ENCODE measurements at places on chromosomes 11 and 22.

DNA sequence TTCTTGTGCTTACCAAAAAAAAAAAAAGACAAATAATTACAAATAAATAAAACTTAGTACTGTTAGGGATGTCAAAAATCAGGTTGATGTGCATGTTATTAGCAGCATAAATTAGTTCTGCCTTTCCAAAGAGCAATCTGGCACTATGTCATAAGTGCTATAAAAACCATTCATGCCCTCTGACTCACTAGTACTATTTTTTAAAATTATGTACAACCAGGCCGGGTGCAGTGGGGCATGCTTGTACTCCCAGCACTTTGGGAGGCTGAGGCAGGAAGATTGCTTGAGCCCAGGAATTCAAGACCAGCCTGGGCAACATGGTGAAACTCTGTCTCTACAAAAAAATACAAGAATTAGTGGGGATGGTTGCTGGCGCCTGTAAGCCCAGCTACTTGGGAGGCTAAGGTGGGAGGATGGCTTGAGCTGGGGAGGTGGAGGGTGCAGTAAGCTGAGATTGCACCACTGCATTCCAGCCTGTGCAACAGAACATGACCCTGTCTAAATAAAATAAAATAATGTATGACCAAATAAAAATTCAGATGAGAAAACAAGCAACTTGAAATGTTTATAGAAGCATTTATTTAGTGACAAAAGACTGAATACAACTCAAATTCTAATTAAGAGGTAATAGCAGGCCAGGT lies 25.3 kb downstream of the UEVLD start:
- no peak for DNase-seq

- DNase-seq: no peak
Measured at GRCh38 chr11:131909426-131910177, 539.2 kb downstream of the NTM start.

- no peak for DNase-seq
Measured at GRCh38 chr11:15557457-15558230, 442.9 kb downstream of the INSC start.

- no peak for DNase-seq
Measured at GRCh38 chr11:3223932-3224381, 5.3 kb upstream of the MRGPRG start.
